ENCODE measurements at places on chromosomes 6 and 20.

DNA sequence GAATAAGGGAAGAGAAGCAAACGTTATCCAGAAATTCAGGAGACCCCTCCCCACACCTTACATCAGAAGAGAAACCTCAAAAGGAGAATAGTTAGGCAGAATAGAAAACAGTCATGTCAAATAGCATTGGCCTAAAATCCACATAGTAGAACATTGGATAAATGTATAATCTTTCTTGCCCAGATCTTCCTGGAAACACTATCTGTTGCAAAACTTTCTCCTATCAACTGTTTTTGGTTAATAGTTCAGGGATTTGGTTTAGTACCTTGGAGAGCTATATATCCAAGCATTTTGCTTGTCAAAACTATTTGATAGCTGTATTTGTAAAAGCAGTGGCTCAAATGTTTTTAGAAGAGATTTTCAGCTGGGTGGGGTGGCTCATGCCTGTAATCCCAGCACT lies 74.3 kb upstream of the PHACTR2 start:
- DNase-seq: no peak

GRCh38 chr6:133697185-133697584 lies 191.7 kb upstream of the TCF21 start:
- no peak for DNase-seq

GRCh38 chr6:147522597-147522996 lies 14.1 kb downstream of the SAMD5 start:
- no peak for DNase-seq

GRCh38 chr6:103784117-103784516 lies 1075.6 kb downstream of the HACE1 start:
- no peak for DNase-seq

DNA sequence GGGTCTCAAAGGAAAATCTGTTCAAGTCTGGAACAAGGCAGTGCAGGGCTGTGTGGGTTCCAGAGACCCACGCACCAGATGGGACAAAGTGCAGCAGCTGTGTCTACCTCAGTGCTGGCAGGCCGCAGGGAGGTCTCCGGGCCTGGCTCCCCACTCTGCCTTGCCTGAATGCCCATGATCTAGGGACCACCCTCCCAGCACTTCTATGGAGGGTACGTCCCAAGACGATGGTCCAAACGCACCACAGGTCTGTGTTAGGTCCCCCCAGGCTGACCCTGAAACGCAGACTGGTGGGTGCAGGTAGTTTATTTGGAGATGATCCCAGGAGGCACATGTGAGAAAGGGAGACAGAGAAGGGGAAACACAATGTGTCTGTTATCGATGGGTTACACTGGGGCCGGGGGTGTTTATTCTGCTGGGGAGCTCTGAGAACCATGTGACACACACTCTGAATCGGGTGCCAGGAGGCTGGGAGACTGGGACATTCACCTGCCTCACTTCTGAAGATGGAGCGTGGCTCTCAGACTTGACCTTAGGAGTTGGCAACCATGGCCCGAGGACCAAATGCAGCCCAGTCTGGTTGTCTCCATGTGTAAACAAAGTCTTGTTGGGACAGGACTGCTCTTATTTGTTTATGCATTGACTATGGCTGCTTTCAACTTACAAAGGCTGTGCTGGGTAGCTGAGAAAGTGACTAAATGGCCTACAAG lies 21.7 kb downstream of the CST9L start:
- DNase-seq: no peak

DNA sequence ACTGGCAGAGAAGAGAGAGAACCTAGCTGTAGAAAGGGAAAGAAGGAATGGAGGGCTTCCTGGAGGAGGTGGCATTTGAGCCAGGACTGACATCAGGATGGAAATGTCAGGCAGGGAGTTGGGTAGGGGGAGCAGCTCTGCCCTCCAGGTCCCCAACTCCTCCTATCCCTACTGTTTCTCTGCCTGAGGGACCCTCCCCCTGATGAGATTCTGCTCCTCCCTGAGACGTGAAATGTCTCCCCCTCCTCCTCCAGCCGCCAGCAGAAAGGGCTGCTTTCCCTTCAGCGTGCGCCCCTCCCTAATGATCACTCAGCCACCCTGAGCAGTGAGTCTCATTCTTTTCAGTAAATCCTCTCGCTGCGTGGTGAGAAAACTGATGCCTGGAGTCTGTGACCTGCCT lies 40.6 kb downstream of the HLA-DPB1 start:
- DNase-seq: no peak

DNA sequence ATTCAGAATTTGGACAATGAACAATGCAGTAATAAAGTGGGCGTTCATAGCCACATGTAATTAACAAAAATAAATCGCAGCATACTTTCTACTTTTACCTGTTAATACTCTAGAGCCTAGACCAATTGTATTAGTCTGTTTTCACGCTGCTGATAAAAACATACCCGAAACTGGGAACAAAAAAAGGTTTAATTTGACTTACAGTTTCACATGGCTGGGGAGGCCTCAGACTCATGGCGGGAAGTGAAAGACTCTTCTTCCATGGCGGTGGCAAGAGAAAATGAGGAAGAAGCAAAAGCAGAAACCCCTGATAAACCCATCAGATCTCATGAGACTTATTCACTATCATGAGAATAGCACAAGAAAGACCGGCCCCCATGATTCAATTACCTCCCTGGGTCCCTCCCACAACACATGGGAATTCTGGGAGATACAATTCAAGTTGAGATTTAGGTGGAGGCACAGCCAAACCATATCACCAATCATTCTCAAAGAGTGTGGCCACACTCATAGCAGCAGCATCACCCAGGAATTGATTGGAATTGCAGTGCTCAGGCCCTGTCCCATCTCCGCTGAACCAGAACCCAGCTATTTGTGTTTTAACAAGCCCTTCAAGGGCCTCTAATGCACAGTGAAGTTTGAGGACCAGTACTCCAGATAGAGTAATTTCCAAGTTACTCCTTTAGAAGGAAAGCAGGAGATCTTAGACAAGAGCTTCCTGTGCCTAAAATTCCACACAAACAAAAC lies 650.0 kb downstream of the KIF16B start:
- DNase-seq: no peak
